ENCODE measurements at places on chromosomes 3 and 15. TPM values are rescaled to one million over a fixed set of nuclear protein-coding genes. Genes with fewer than 3 reads are reported as not detected.
A peak's percentile ranks its signal among the peaks of the same experiment; 100 is the strongest.

DNA sequence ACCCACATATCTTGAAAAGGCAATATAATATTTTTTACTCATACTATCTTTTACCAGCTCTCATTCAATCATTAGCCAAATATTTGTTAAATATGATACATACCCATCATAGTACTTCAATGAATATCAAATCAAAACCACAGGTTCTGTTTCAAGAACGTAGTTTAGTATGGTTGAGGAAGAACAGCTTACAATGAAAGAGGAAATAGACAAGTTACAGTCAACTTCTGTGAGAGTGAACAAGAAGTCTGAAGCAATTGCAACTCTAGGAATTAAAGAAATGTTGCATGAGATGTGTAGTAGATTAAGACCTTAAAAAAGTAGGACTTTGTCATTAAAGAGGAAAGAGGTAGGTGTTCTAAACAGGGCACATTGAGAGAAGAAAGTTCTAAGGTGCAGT is 9.3 kb downstream of the BCHE start:
- DNase-seq, result no peak

- DNase-seq, result no peak
Measured at GRCh38 chr15:49415638-49416037, 7.4 kb upstream of the FGF7 start.

The IGSF10 gene
- 2.5 TPM for total RNA-seq

GRCh38 chr3:116302087-116302747 is 143.1 kb downstream of the LSAMP start:
- DNase-seq, result no peak

- no peak for DNase-seq
Measured at GRCh38 chr15:93823971-93824913, 407.1 kb upstream of the MCTP2 start.

The GHSR gene
- not detected for total RNA-seq

The GP5 gene
- 0.06 TPM for total RNA-seq

- no peak for DNase-seq
Measured at GRCh38 chr3:73107676-73108187, 46.3 kb downstream of the EBLN2 start.

DNA sequence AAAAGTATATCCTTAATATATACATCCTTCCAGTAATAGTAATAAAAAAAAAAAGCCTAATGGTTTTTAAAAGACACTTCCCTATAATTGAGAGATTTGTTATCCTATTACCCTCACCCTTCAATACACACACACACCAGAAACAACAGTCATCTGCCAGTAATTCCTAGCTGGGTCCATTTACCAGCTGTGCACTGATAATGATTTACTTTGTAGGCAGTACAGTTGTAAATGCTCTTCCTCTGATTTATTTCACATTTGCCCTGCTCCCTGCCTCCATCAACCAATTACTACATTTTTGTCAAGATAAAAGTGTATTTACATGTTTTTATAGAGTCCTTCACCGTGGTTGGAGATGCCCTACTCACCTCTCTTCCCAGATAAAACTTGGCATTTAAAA is 12.4 kb downstream of the TPM1 start:
- no peak for DNase-seq

The AQR gene
- total RNA-seq, result 14.3 TPM

DNA sequence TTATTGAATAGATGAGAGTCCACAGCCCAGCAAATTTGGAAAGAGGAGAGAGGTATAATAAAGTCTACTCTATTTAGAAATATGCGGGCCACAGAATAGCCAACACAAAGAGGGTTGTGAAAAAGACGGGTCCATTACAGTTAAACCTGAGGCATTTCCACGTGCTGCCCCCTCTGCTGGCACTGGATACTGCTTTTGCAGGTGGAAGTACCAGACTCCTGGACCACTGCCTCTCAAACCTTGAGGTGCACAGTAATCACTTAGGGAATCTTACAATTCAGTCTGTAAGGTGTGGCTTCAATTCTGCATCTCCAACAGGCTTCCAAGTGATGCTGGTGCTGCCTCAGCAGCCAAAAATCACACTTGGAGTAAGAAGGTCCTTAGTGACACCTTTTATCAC is 3.0 kb upstream of the TFDP2 start:
- DNase-seq, result no peak

The PRTG gene
- total RNA-seq, result 1.1 TPM

DNA sequence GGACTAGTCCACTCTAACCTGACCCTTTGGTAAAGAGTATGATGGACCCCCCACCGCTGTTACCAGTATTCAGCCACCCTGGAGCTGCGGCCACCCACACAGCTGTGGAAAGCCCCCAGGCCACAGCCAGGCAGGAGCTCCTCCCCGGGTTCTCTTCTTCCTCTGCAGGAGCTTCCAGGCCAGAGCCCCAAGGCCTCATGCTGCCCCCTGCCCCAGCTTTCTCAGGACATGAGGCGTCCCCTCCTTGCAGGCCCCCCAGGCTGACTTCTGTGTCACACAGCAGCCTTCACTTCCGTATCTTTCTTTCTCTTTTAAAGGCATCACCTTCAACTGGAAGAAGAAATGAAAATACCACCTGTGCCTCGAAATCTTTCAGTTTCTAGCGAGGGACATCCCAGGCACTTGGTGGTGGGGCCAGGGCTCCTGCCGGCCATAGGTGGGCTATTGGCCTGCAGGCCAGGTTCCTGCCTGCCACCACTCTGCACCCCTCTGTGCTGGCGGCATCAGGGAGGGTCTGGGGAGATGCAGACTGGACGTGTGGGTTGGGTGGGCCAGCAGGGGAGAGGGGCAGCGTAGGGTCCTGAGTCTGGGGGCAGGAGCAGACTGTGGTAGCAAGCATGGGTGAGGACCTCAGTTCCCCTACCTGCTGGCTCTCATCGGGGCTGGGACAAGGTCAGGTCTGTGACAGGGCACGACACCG is 19.9 kb downstream of the KLF13 start:
- DNase-seq, result no peak

The ALG1L2 gene
- total RNA-seq, result not detected

DNA sequence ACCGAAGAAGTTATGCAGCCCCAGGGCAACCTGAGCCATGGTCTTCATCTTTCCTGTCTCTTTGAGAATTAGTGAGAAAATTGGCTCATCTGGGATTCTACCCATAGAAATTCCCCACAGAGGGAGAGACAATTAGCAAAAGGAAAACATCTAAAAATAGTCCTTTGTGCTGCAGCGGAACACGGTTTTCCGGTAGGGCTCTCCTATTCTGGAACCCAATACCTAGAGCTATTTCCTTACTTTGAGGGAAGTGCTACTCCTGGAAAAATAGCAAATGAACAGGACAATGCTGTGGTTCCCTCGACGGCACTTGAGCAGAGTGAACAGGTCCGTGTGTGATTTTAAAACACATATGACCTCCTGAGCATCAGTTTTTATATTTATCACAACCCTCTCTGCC is 210.5 kb downstream of the FGF12 start:
- DNase-seq, result no peak

DNA sequence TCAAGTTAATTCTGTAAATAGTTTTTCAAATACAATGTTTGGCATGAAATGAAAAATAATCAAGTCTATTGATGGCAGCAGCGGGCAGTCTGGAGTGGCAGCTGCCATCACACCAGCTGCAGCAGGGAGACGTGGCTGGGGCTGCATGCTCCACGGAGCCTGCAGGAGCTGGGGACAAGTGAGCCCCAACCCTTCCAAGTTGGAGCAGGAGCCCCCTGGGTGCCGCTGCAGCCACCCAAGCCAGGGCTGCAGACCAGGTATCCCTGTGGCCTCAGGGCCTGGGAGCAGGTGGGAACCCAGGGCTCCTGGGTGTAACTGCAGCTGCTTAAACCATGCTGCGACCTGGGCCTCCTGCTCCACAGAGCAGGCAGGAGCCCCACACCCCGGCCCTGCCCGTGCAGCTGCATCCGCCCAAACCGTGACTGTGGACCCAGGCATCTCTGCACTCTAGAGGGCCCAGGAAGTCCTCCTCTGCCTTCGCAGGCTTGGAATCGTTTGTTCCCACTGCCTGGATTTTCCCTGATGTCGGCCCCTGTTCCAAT is 257.4 kb downstream of the PLOD2 start:
- no peak for DNase-seq

DNA sequence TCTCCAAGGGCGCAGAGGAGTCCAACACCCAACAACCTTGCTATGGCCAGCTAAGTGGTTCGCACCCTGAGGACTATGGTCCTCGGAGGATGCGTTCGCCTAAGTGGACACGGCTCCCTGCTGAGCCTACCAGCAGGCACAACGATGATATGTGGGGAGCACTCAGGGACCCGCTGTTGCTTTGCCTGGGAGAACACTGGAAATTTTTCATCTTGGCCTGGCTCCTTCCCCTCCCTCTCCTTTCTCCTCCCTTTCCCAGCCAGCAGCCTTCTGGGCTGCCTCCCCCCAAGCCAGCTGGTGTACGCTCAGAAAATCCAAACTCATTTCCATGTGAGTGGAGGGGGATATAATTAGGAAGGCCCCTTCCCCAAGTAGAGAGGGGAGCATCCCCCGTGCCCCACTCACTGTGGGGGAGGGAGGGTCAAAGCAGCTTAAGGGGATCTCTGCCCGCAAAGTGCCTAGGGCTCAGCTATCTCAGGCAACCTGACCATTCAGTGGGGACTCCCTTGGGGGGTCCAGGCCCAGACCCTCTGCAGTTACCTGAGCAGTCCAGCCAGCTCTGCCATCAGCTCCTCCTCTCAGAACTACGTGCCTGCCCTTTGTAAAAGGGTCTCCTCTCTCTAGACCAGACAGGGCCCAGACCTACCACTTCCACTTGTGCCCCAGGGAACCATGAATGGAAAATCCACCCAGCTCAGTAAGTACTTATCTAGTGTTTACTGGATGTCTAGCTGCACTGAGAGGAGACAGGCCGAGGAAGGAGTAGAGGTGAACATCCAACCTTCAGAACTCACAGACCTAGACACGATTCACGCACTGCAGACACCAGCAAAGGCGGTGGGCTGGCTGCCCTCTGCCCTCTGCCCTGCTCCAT is 742 bp upstream of the SEMA7A start:
- DNase-seq, result no peak

DNA sequence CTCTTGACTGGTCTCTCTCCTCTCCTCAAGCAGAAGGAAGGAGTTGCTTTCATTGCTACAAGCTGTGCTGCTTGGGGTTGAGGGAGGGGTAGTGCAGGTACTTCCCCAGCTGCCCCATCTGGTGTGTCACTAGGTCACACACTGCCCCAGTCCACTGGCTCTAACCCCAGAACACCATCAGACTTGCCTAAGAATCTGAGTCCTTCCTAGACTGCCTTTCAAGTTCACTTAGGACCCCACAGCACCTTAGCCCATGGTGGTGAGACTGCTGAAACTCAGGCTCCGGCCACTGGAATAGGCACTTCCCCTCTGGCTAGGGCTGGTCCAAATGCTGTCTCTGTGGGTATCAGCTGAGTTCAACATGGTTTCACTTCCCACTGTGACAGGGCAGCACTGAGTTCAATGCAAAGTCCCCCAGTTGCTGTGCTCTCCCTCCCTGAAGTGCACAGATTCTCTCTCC is 279.7 kb upstream of the GOLGA6L4 start:
- DNase-seq, result no peak

The GLT8D1 gene
- 31.3 TPM for total RNA-seq

The CKMT1B gene
- total RNA-seq, result 3.7 TPM

- no peak for DNase-seq
Measured at GRCh38 chr15:90316139-90316538, 35.9 kb upstream of the ZNF774 start.

The CHRM5 gene
- total RNA-seq, result not detected

The GUCA1C gene
- total RNA-seq, result not detected

DNA sequence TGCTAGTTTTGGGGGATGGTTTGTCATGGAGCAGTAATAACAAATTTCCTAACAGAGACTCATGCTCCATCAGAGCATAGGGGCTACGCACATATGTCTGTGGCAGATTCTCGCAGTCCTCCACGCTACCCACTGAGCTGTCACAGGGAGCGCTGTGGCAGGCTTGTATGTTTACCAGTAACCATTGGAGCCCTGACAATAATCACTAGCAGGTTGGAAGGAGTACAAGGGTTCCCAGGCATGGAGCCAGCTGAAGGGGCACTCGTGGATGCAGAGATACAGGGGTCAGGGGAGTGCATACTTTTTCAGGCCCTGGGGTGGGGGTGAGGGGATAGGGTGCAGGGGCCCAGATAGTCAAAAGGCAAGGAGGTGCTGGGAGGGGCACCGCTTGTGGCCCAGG is 7.9 kb upstream of the GP9 start:
- DNase-seq, result peak; percentile 75

The IQCF6 gene
- not detected for total RNA-seq

DNA sequence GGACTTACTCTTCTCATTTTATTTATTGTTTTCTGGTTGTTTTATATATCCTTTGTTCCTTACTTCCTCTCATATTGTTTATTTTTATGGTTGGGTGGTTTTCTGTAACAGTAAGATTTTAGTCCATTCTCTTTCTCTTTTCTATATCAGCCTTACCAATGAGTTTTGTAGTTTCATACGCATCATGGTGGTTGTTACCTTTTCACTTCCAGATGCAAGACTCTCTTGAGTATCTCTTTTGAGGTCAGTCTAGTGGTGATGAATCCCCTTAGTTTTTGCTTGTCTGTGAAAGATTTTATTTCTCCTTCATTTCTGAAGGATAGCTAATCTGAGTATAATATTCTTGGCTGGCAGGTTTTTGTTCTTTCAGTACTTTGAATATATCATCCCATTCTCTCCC is 57.1 kb upstream of the MFGE8 start:
- DNase-seq, result no peak

- no peak for DNase-seq
Measured at GRCh38 chr3:10757021-10757820, 58.8 kb upstream of the SLC6A11 start.

The CLDN18 gene
- 47.9 TPM for total RNA-seq

DNA sequence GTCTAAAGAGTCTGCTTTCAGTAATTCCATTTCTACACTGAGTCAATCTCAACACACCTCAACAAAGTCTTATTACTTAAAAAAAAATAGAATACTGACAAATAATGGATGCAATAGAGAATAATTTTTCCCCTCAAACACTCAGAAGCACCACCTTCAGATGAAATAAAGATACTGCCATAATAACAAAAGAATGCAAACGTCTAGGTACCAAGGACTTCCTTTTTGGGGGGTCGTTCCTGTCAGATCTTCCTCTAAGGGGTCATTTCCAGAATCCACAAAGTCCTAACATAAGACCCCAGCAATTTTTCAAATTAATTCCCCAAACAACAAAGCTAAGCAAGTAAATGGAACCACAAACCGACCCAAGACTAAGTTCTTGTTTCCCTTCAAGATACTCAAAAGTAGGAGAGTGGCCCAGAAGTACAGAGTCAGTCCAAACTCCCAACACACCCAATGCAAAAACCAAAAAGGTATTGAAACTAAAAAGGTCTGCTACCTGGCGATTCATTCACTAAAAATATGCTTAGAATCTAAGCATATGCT is 1.3 kb downstream of the RYK start:
- DNase-seq, result no peak

DNA sequence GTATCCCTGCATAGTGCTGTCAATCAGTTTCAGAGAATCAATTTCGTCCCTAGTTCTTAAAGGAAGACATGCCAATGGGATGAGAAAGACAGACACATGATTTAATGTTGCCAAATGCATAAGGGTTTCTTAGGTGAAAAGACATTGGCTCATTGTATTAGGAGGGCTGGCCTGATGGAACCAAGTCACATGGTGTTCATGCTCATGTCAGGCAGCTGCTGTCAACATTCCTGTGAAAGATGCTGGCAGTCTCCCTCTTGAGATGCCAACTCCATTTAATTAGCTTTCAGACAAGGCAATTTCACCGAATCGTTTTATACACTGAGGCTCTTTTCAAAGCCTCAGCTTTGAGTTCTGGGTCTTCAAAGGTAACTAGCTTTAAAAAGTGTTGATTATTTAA is 16.1 kb upstream of the IL1RAP start:
- peak; percentile 31 for DNase-seq

GRCh38 chr15:82549199-82549665 is 9.0 kb upstream of the RPS17 start:
- DNase-seq, result no peak

All from left cardiac atrium (tissue), 4 donors.